Immature natural killer cell (primary cell): ENCODE measurements at places on chromosomes 1 and 21. TPM values are rescaled to one million over a fixed set of nuclear protein-coding genes. Genes with fewer than 3 reads are reported as not detected.

The ANKRD35 gene
- polyA plus RNA-seq, result 0.93 TPM

The TRIM17 gene
- polyA plus RNA-seq, result 0.53 TPM

The SPRR2G gene
- not detected for polyA plus RNA-seq

The WNT4 gene
- polyA plus RNA-seq, result not detected

The ISG20L2 gene
- polyA plus RNA-seq, result 9.3 TPM

The ATAD3C gene
- 4.0 TPM for polyA plus RNA-seq

DNA sequence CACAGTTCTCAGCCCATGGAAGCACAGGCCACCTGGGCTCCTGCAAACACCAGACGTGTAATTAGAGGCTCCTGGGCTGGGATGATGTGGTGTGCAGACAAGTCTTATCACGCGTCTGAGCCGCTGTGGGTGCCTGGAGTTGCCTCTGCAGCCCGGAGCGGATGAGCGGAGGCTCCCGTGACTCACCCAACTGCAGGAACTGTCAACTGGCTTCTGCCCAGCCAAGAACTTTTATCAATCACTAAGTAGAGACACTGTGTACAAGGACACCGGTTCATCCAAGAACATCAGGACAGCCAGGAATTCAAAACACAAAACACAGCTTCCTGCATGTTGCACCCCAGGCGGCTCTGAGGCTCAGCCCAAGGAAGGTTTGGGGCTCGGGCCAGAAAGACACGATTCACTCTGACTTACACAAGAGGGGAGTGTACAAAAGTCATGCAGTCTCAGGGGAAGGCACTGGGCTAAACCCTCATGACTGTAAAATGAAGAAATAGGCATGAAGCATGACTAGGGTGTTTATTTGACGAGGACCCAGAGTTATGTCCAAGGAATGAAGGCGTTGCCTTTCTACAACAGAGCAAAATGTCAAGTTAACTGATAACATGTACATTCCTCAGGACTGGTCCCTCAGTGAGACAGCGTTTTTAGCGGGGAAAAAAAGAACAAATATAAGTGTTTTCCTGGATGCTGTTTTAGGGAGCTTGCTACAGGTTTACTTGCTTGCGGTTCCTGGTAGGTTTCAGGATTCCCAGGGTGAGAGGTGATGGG lies 21.1 kb downstream of the ERRFI1 start:
- no peak for DNase-seq

DNA sequence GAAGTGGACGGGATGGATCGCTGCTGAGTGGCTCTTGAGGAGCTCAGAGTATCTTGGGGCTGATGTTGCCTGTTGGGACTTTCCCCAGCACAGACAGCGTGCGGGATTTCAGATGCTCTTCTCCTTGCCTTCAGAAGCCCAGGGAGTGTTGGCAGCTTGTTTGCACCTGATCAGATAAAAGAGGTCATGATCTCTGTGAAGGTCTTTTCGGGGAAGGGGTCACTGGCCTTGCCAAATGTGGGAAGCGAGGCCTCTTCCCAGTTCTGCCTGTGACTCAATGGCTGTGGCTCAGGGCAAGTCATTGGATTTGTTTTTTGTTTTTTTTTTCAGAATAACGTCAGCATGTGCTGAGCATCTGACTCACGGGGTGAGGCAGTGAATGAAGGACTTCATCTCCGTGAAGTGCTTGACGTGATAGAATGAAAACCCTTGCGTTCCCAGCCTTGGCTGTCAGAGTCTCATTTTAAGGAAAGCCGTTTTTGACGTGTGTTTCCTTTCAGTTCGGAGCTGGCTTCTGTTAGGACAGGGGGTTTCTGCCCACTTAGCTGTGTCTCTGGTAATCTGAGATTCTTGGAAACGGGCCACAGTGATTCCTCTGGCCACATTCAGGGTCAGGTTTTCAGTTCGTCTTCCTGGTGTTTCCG lies 46.7 kb downstream of the GALNT2 start:
- no peak for DNase-seq

DNA sequence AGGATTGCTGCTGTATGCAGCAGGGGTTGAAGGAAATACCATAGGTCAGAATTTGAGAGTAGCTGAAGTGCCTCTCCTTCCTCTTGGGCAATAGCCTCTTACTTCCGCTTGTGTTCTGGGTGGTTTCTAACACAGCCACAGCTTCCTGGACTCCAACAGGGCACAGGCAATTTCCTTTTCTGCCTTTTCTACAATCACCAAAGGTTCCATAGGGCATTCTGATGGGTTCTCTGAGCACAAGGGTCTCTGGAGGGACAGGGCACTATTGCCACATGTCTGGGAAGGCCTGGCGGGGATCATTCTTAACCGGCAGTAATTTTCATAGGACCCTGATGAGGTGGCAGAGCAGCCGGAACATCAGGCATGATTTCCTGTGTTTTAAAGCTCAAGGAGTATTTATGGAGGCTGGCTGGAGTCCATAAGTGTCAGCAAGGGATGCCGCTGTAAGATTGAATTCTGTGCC lies 5.5 kb upstream of the AGTRAP start:
- peak; percentile 73 for DNase-seq

DNA sequence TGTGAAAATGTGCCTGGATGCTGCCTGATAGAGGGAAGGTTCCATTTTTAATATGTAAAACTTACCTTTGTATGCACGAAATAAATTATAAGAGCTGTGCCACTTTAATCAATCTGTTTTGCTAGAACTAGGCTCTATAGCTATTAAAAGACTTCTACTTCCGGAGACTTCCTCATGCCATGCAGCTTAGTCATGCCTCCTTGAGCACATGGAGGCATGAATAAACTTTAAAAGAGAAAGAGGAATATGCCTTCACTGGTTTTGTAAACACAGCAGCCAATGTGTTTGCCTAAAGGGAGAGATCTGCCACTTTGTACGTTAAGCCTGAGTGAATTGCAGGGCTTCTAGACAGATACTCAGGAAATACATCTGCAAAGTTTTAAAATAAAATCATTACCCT lies 604.6 kb downstream of the LRRIQ3 start:
- no peak for DNase-seq

DNA sequence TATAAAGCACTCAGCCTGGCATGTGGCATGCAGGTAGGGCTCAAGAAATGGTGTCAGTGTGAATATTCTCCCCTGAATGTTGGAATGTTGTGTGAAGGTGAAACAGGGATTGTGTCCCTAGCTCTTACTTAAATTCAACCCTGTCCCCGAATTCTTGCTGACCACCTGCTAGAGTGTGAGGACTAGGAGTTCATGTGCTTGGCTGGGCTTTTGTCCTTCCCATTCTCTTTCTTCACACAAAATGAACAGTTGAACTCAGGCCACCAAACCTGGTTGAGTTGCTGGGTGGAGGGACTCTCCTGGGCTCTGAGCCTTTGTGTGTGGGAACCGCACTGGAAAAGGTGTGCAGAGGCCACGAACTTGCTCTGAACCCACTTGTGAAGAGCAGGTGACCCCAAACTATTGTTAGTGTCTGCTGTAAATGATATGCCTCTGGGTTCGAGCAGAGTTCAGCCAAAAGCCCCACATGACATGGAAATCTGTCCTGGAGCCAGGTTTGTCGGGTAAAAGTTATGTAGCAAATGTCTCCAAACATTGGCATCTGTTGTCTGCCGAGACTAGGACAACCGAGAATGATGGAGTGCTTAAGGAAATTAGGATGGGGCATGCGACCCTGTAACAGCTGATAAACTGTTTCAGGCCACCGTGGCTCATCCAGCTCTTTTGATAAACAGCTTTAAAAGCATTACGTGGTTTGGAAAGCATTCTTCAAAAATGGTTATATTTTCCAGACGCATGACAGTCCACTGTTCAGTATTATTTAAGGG lies 144.2 kb downstream of the DHRS3 start:
- no peak for DNase-seq

GRCh38 chr1:67316918-67317317 lies 9.2 kb downstream of the IL12RB2 start:
- DNase-seq, result no peak

DNA sequence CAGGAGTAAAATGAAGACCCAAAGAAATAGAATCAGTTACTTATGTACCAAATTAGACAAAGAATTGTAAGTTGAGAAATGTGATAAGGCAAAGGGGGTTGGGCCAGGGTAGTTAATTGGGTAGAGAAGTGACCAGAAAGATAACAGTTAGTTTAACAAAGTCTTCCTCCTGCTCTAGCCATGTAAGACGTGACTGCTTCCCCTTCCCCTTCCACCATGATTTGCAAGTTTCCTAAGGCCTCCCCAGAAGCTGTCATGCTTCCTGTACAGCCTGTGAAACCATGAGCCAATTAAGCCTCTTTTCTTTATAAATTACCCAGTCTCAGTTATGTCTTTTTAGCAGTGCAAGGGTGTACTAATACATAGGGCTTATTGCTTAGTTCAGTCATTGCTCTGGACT lies 142.0 kb upstream of the PDE4B start:
- no peak for DNase-seq

GRCh38 chr1:27864264-27864895 lies 8.0 kb upstream of the THEMIS2 start:
- no peak for DNase-seq

GRCh38 chr1:6027591-6027990 lies 18.1 kb upstream of the KCNAB2 start:
- no peak for DNase-seq

GRCh38 chr1:168498159-168498631 lies 45.6 kb downstream of the XCL2 start:
- DNase-seq, result no peak

- DNase-seq, result no peak
These were observed 16.5 kb upstream of the RIMKLA start for GRCh38 chr1:42364089-42364488.

GRCh38 chr1:3441410-3441847 lies 13.0 kb upstream of the ARHGEF16 start:
- no peak for DNase-seq

DNA sequence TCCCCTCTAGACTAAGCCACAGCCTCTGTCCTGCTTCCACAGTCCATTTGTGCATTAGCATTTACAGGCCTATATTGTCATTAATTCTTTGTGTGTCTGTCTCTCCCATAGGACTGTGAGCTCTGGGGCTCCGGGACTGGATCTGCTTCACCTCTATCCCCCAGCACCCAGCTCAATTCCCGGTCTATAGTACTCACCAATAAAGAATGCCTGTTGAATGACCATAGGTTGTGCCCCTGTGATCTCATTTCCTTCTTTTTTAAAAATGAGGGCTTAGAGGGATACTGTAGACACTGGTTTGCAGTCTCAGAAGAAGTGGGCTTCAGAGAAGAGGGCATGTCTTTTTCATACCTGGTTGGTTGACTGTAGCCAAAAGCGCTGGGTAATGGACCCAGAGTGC lies 8.8 kb upstream of the POU3F1 start:
- no peak for DNase-seq

GRCh38 chr1:198747127-198747526 lies 108.3 kb downstream of the PTPRC start:
- DNase-seq, result no peak
